ENCODE measurements at places on chromosomes 6 and 20.

GRCh38 chr6:654136-654535 is 2.8 kb downstream of the HUS1B start:
- no peak for DNase-seq

GRCh38 chr6:43976706-43977403 is 150.4 kb downstream of the MRPL14 start:
- no peak for DNase-seq

DNA sequence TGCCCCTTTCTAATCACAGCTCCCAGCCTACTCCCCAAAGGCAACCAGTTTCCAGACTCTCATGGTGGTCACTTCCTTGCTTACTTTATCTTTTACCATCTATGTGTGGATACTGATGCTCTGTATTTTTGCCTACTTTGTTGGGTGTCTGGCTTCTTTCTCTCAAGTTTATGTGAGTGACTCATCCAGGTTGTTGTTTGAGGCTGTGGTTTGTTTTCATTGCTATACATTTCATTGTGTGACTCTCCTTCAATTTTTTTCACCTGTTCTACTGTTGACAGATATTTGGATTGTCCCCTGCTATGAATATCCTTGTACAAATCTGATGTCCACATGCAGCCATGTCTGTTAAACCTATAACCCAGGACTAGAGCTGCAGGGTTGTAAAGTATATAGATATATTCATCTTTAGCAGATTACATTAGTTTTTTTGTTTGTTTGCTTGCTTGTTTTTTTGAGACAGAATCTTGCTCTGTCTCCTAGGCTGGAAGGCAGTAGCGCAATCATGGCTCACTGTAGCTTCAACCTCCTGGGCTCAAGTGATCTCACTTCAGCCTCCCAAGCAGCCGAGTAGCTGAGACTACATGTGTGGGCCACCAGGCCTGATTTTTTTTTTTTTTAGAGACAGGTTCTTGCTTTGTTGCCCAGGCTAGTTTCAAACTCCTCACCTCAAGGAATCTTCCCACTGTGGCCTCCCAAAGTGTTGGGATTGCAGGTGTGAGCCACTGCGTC is 72.9 kb upstream of the EEF1E1 start:
- no peak for DNase-seq

- DNase-seq, result no peak
Observed at GRCh38 chr20:18808712-18809111, 4.9 kb upstream of the SCP2D1 start.

- DNase-seq, result no peak
Observed at GRCh38 chr20:14223806-14224205, 113.6 kb downstream of the FLRT3 start.

GRCh38 chr6:158207422-158207788 is 39.3 kb downstream of the GTF2H5 start:
- DNase-seq, result no peak

DNA sequence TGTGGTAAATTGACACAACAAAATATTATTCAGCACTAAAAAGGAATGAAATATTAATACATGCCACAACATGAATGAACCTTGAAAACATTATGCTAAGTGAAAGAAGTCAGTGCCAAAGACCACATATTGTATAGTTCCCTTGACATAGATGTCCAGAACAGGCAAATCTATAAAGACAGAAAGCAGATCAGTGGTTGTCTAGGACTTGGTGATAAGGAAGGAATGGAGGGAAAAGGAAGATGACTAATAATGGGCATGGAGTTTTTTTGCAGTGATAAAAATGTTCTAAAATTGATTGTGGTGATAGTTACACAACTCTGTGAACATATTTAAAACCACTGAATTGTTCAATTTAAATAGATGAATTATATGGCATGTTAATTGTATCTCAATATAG is 32.5 kb downstream of the TBX18 start:
- DNase-seq, result no peak

DNA sequence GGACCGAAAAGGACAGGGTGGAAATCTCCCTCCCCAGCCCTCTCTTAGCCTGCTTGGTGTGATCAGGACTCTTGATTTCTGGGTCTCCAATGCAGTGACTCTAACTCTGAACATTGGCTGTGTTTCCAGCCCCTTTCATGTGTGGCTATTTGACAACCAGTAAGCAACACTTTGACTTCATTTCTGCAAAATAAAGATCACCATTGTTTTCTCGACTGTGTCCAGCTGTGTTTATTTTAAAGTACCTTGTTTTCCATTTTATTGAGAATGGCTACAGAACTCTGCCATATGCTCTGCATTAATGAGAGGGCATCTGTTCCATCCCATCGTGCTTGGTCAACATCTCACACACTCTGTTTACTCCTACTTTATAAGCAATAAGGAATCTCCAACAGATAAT is 60.9 kb upstream of the TAGAP start:
- DNase-seq, result no peak

- DNase-seq, result no peak
Observed at GRCh38 chr6:14748679-14749078, 497.2 kb upstream of the JARID2 start.

DNA sequence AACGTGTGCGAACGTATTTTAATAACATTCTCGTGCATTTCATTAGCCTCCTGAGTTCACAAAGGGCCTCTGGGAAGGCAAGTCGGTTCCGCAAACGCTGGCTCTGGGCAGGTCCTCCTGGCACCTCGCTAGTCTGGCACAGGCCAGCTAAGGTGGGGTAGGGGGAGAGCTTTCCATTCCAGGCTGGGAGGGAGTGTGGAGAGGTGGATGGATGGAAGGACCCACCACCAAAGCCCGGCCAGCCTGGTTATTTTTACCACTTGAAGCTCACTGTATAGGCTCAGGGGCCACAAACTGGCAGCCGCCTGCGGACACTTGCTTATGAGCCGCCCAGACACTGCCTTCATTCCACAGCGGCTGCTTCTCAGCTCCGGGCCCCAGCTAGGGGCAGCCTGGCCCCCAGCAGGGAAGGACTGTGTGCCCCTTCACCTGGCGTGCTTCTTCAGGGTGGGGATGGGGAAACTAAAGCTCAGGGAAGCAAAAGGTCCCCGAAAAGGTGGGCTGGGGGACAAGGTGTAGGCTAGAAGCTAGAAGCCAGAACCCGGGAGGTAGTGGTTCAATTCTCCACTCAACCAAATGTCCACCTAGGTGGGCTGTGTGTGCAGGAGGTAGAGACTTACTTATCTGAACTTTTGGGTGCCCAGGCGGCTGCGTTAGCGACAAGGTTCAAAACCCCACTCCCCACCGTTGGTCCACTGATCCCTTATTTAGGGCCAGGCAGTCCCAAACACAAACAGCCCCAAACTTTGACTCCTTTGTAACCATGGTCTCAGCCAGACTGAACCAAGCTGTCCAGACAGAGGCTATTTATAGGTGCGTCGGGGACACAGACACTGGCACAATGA is 1.7 kb downstream of the PMEPA1 start:
- no peak for DNase-seq

DNA sequence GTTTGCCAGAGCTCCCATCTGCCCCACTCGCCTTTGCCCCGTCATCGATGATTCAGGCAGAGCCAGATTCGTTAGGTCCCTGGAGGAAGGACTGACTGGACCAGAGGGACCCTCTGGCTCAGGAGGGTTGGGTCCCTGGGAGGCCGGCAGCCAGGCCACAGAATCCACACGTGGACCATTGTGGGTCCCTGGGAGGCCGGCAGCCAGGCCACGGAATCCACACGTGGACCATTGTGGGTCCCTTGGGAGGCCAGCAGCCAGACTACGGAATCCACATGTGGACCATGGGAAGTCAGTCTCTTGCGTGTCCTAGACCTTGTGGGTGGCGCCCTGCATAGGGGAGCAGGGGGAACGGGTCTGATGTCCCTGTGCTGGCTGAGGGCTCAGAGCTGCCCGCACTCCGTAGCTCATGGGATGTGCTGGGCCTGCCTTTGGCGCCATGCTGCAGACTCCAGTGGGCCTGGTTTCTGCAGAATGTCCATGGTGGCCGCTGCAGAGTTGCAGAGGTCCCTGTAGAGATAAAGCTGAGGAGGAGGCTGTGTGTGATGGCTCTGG is 23.5 kb downstream of the UCKL1 start:
- DNase-seq, result no peak

GRCh38 chr6:159092631-159093030 is 47.8 kb upstream of the TAGAP start:
- DNase-seq, result no peak

DNA sequence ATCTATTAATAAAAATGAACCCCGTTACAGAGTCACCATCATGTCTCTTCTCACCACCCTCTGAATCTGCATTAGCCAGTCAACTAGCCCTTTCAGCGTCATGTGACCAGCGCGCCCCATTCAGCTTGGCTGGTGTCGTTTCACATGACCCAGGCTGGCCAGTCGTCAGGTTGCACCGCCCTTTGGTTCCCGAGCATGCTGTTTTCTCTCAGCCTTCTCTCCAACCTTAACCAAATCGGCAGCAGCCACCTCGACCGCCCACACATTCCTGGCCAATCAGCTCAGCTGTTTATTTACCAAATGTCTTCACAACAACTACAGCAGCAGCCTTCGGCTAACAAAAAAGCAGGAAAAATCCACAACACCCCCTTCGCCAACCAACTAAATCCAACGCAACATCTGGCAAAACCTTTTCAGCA is 5.6 kb downstream of the SRSF3 start:
- DNase-seq, result peak; percentile 18

DNA sequence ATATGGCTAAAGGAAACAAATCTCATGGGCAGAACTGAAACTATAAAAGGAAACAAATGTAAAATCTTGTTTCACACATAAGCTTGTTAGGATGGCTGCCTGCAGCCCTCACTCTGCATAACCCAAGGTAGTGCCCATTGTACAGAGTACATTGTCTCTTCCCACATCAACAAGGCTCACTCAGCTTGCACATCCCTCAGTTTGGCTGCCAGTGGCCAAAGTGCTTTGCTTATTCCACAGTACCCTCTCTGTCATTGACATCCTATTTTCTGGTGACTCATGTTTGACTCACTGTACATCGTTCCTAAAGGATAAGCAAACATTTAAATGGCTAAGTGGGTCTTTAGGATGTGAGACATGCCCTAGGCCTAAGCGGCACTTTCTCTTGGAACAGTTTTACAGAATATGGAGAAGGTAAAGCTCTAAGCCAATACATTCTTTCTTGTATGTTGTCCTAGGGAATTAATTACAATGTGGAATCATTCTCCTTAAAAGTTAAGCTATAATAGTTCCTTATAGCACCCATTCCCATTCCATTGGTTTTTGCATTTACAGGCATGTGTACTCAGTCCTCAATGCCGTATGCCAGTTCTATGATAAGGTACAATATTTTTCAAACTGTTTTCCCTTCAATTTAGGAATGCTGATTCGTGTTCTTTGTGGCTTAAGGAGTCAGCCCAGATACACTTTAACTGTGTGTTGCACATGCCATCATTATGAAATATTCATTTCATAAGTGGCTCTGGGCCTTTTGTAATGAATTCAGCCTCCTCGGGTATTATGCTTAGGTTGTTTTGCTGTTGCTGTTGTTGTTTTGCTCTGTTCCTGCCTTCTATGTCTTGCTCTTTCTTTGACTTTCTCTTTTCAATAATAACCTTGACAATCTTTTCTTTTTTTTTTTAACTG is 5.5 kb downstream of the ANKEF1 start:
- DNase-seq, result no peak

- DNase-seq, result no peak
Observed at GRCh38 chr20:32572271-32572968, 12.7 kb downstream of the NOL4L start.

DNA sequence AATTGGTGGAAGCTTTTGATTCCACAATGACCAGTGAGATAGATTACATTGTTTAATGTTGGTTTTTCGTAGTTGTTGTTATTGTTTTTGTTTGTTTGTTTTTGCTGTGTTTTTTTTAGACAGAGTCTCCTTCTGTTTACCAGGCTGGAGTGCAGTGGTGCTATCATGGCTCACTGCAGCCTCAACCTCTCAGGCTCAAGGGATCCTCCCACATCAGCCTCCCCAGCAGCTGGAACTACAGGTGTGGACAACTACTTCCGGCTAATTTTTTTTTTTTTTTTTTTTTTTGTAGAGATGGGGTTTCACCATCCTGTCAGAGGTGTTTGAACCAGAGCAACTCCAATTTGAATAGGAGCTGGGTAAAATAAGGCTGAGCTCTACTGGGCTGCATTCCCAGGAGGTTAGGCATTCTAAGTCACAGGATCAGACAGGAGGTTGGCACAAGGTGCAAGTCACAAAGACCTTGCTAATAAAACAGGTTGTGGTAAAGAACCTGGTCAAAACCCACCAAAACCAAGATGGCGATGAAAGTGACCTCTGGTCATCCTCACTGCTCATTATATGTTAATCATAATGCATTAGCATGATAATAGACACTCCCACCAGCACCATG is 10.9 kb upstream of the AKAP12 start:
- DNase-seq, result no peak

DNA sequence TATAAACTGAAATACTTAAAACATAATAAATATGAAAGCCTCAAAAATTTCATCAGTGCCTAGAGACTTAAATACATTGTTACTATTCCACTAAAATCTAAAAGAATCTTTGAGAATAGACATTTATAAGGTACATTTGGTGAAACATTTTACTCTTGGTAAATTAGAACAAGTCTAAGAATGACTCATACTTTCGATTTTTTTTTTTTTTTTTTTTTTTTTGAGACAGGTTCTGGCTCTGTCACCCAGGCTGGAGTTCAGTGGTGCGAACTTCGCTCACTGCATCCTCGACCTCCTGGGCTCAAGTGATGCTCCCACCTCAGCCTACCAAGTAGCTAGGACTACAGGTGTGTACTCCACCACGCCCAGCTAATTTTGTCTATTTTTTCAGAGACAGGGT is 6.4 kb downstream of the FUCA2 start:
- DNase-seq, result no peak

All from activated T-helper 1 cell treated with anti-CD3 and anti-CD28 coated beads, Interleukin-2, amount 50 U/mL, for 16 hours (primary cell).